Kidney glomerular epithelial cell (primary cell): ENCODE measurements at places on chromosomes 3 and 15.

DNA sequence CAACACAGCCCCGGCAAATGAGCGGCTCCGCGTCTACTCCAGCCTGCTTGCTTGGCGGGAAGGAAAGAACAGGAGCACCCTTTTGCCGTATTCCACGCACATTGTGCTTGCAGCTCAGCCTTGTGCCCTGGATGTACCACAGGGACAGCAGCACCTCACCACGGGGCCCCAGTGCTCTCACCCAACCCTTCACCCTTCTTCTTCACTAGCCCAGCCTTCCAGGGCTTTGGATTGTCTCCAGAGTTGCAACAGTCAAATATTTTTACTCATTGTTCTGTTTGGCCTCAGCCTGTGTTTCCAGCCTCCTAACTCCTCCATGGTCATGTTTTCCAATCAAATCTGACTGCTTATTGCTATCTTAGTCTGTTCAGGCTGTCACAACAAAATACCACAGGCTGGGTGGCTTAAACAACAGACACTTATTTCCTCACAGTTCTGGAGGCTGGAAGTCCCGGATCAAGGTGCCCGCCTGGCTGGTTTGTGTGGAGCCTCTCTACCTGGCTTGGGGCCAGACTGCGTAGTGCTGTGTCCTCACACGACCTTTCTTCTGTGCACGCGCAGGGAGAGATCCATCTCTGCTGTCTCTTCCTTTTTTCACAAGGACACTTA lies 79.2 kb upstream of the ABHD17C start:
- no peak for DNase-seq

- no peak for DNase-seq
These were observed 5.7 kb upstream of the CCR5 start for GRCh38 chr3:46365041-46365440.

DNA sequence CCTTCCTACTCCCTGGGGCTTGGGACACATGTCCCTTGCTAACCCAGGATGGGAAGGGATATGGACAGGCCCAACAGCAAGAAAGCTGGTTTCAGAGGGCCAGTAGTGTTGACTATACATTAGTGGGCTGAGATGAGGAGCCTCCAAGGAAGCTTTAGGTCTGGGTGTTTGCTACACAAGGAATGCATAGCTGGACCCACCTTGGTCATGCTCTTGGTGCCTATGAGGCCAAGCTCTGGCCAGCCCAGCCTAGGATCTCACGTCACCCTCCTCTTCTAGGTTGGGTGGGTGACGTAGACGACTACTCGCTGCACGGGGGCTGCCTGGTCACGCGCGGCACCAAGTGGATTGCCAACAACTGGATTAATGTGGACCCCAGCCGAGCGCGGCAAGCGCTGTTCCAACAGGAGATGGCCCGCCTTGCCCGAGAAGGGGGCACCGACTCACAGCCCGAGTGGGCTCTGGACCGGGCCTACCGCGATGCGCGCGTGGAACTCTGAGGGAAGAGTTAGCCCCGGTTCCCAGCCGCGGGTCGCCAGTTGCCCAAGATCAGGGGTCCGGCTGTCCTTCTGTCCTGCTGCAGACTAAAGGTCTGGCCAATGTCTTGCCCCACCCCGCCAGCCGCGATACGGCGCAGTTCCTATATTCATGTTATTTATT lies 653 bp upstream of the WDR6 start:
- no peak for DNase-seq

DNA sequence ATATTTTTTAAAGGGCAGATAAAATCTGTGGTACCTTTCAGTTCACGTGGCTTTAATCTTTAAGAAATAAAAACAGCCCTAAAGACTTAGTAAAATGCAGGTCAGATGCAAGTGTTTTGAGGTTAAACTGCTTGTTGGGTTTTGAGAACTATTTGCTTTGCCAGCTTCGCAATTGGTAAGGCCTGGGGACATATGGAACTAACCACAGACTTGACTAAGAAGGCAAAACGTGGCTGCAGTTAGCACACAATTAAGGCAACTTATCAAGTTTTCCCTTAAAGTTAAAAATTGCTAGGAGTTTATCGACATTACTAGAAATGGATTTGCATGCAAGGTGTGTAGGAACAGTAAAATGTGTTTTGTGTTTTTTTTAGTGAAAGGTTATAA lies 206.9 kb downstream of the ZNF385D start:
- no peak for DNase-seq

GRCh38 chr3:169071003-169071402 lies 592.5 kb downstream of the MECOM start:
- DNase-seq: no peak

- DNase-seq: no peak
These were observed 3.2 kb downstream of the DVL3 start for GRCh38 chr3:184158404-184158803.

GRCh38 chr15:56866803-56867202 lies 51.6 kb upstream of the TCF12 start:
- DNase-seq: no peak

- DNase-seq: no peak
These were observed 23.3 kb downstream of the CFAP161 start for GRCh38 chr15:81157195-81157938.

DNA sequence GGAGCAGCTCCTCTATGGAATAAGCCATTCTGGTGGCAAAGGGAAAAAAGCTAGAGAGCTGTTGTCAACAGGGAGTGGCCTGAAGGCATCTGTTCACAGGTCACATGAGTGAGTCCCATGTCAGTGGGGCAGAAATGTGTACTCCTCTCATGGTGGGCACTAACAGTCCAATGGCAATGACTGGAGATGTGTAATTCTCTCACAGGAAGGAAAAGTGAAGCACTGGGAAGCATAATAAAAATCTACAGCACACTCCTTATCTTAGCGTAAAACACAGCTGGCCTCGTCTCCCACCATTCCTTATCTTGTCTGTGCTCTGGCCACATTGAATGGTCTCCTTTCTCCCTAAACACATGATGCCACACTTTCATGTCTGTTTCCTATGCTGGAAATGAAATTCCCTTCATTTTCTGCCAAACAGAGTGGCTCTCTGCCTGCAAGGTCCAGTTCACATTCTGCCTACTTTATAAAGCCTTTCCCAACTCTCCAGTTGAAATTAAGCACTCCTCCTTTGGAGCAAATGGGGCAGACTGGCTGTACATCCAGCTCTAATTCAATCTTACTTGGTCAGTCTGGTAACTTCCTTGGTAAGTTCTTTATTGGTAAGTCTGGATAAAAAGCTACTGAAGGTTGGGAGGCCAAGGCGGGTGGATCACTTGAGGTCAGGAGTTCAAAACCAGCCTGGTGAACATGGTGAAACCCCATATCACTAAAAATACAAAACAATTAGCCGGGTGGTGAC lies 139.8 kb downstream of the RPL22L1 start:
- DNase-seq: no peak

DNA sequence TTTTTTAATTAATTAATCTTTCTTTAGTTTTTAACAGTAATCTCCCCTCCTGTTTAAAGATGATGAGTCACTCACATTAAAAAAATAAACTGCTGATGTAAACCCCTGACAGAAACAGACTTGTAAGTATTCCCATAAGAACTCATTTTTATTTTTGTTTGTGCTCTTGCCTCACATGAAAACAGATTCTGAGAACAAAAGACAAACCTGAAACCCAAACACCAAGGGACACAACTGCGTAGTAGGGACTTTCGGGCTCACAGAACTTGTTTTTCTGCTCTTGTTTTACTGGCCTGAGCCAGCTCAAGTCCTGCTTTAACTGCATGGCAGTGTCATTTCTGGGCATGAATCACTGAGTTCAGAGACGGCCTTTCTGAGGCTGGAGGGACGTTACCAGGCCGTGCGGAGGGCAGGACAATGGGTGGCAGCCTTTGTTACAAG lies 600.8 kb downstream of the FOXP1 start:
- peak; percentile 76 for DNase-seq
